Stimulated activated CD4-positive, alpha-beta T cell treated with anti-CD3 and anti-CD28 coated beads, Interleukin-4, amount 100 ng/mL, for 1 hour (primary cell): ENCODE measurements at places on chromosomes 5 and 9.

- DNase-seq = peak; percentile 7
Measured at GRCh38 chr5:32542216-32543059, 42.9 kb upstream of the SUB1 start.

DNA sequence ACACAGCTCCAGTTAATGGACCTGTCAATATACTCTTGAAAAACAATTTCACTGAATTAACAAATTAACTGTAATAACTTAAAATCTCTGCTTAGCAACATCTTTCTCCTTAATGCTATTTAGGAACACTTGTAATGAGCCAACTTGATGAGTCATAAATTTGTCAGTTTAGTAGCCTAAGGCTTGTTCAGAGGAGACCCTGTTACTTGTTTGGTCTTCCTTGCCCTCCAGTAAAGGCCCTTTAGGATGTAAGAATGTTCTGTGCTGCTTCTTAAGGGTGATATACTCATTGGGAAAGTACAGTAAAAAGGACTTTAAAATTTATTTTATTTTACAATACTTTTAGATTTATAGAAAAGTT is 11.4 kb upstream of the MATR3 start:
- no peak for DNase-seq

GRCh38 chr5:38870595-38870994 is 24.8 kb downstream of the OSMR start:
- DNase-seq = no peak

DNA sequence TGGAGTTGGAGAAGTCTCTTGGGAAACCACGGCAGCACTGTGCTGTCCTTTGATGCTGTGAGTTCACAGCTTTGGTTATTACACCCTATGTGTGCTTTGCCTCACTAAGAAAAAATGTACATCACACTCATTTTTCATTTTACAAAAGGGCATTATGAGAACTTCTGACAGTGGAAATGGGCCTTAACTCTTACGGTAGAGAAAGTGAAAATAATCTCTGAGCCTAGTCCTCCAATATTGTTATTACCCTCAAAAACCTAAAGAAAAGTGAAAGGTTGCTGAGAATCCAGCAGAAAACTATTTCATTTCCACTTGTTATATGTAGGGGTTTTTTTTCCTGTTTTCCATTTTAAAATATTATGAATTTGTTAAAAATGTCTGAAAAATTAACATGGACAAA is 8.2 kb upstream of the OR13D1 start:
- DNase-seq = no peak

DNA sequence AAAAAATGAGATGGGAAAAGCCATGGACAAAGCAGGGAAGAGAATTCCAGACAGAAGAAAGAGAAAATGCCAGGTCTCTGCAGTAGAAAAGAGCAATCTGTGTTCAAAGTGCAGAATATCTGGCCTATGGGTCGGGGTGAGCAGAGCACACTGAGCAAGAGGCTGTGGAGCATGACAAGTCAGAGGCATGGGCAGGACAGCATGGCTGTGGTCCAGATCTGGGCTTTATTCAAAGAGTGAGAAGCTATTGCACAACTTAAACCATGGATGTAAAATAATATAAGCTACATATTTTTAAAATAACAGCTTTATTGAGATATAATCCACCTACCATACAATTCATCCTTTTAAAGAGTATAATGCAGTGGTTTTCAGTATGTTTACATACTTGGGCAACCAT is 133.1 kb upstream of the SPDL1 start:
- DNase-seq = no peak

- no peak for DNase-seq
Measured at GRCh38 chr5:132469380-132470009, 21.1 kb downstream of the IRF1 start.

DNA sequence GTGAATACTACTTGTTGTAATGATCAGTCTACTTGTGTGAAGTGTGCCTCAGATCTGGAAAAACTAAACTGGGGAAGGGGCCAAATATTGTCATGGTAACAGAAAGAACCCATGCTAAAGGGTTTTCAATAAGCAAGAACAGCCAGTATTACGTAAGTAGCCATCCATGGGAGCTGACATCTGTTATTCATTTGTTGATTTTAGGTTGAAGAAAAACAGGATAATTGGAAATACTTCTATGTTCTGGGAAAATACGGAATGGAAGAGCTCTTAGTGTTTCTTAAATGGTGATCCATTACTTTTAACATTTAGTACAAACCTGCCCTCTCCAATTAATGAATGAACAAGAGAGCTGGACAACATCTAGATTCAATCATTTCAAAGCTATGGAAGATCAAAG is 485.8 kb downstream of the NTRK2 start:
- DNase-seq = no peak

- no peak for DNase-seq
Measured at GRCh38 chr5:128536254-128537220, 1.5 kb downstream of the FBN2 start.

DNA sequence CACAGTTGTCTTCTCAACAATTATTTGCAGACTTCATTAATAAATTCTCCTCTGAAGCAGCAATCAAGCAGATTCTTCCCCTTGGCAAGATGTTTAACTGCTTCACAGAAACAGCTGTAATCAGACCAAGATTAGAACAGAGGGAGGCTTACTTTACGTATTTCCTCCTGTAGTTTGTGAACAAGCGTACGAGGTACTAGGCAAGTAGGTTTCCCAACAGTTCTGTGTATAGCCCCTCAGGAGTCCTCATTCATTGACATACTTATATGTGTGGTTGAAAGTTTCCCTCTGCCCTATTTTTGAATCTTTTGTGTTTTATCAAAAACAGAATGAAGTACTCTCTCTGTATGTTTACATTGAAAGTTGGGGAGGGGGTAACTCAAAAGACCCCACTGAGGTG is 128.0 kb downstream of the SPATA31D1 start:
- DNase-seq = no peak

DNA sequence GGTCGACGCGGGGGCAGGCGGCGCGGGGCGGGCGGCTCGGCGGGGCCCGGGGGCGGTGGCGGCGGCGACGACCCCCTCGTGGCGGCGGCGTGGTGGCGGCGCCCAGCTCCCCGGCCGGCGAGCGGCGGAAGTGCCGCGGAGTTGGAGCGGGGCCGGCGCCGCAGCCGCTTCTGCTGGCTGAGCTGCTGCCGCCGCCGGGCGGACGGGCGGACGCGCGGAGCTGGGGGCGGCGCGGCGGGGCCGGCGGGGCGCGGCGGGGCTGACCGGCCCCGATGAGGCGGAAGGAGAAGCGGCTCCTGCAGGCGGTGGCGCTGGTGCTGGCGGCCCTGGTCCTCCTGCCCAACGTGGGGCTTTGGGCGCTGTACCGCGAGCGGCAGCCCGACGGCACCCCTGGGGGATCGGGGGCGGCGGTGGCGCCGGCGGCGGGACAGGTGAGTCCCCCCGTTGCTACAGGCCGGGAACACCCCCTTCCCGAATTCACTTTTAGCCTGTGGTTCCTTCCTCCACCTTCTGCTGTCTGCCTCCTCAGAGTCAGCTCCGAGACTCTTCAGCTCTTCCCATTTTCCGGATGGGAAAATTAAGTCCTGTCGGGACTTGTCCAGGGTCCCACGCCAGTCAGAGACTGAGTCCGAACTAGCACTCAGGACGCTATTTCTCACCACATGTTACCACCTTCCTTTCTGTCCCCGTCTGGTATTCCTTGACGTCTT is at the start of gene GALNT10:
TSS of gene GALNT10 (plus strand) at position 139 of the 710 bp plus-strand sequence. CDS start at position 273, 134 bp downstream.
- peak; percentile 66 for DNase-seq

- DNase-seq = no peak
Measured at GRCh38 chr9:125407432-125407973, 145.9 kb downstream of the GAPVD1 start.

GRCh38 chr5:179866241-179867078 is 7.8 kb upstream of the MRNIP start:
- peak; percentile 20 for DNase-seq

- no peak for DNase-seq
Measured at GRCh38 chr5:76821136-76821535, 2.3 kb downstream of the F2RL1 start.

DNA sequence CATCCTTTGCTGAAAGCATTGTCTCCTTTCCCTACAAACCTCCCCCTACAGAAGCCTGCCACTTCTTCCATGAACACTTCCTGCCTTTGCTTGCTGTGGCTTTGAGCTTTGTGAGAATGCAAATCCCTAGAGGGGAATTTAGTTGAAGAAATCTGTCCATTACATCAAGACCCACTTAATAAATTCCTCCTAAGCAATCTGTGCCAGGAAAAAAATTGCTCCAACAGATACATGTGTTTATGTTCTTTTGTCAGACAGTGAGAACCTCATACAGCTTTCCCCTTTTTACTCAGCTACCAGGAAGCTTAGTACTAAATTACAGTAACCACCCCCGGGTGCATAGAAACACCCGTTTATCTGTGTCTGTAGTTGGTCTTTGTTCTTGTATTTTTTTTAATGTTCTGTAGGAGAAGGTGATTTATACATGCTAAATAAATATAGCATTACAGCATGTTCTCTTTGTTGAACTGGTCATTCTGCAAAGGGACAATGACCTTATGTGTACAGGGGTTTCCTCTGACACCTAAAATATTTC is 43.9 kb downstream of the SH3TC2 start:
- no peak for DNase-seq

- DNase-seq = no peak
Measured at GRCh38 chr5:16864631-16865131, 71.4 kb downstream of the MYO10 start.

- no peak for DNase-seq
Measured at GRCh38 chr9:129203556-129203909, 25.5 kb upstream of the IER5L start.

DNA sequence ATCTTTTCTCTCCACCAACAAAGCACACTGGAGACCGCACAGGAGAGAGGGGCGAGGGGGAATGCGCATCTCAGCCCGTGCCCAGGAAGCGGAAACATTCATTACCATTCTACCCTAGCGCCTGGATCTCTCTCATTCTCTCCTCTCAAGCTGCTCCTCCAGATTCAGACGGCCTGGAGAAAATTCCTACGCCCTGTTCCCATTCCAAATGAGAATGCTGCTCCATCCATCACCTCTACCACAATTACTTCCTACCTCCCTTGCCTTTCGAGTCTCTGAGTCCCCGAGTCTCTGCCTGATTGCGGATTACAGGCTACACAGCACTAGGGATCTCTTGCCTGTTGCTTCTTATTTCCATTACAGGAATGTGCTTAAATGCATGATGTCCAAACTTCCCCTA is 6.7 kb downstream of the DDX31 start:
- no peak for DNase-seq

GRCh38 chr5:28369418-28369817 is 1331.0 kb upstream of the CDH9 start:
- no peak for DNase-seq

GRCh38 chr5:55993013-55993412 is 1.8 kb downstream of the IL6ST start:
- DNase-seq = no peak

DNA sequence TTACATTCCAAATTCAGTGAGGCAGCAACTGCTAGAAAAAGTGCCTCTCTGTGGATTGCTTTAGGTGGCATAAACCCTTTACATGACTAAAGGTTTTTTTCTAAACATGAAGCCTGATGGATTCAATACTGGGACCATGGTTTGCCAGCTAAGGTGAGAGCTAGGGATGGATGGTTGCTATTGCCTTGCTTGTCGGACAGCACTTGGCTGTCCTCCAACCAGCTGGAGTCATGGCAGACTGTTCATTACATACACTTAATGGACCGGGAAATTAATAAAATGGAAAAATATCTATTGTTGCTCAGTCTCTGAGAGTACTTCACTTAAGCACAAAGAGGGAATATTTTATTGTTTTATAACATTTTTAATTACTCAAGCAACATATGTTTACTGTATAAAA is 116.9 kb upstream of the TRPC7 start:
- DNase-seq = no peak

DNA sequence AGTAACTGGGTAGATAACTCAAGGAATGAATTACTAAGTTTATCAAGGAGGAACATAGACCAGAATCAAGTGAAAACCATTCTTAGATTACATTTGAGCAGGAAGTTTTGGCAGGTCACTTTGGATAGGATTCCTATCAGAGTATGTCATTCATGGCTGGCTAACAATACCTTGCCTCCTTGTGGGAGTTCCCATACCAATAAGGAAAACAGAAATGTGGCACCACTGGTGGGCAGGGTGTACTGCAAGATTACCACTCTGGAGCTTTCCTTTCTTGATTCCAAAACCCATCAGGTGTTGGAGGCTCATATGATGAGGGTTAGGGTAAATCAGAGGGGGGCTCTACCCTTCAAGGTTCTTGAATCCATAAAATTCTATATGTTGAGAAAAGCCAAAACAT is 18.6 kb upstream of the SPATA31D1 start:
- no peak for DNase-seq

GRCh38 chr5:116343961-116344360 is 230.7 kb downstream of the SEMA6A start:
- DNase-seq = no peak

DNA sequence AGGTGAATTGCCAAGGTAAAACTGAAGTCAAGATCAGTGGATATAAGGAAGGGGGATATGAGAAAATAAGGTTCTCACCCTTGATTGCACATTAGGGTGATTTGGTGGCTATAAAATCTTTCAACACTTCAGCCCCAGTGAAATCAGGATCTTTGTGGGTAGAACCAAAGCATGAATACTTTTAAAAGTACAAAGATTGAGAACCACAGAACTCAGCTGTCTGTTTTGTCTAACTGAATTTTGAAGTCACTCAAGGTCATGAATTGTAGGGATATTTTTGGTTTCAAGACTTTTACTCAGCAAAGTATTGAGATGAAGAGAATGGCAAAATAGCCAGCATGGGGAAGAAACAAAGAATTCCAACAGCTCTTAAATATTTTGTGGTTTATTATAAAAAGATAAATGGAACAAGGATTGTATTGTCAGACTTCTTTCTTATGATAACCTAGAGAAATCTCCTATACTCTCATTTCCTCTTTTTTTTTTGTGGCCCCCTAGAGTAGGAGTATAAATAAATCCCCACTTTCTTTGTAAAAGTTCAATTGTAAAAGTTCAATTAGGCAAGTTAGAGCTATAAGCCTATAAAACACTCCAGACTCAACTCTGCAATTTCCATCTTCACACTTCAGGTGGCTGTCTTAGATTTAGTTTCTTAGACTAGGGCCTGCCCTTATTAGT is 272.9 kb downstream of the PDE4D start:
- DNase-seq = no peak

DNA sequence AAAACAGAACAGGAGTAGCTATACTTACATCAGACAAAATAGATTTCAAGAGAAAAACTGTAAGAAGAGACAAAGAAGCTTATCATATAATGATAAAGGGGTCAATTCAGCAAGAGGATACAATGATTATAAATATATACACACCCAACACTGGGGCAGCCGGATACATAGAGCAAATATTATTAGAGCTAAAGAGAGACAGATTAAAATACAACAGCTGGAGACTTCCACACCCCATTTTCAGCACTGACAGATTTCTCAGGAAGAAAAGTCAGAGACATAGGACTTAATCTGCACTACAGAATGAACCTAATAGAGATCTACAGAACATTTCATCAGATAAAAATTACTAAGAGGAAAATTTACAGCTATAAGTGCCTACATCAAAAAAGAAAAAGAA is 35.7 kb downstream of the OXCT1 start:
- no peak for DNase-seq

DNA sequence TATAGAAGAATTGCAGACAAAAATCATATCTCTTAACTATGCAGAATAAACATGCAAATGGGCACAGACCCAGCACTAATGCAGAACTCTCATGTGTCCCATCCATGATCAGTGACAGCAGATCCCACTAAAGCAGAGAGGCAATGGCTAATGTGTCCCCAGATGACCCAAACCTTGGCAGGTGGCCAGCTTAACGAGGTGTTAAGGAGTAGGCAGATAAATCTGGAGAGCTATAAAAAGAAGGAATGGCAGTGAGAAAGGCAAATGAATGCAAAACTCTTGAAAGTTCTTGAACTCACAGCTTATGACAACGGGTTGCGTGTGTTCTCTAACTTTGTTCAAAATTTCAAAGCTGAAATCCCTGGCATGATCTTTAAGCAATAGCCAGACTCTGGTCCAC is 265.4 kb downstream of the RASEF start:
- no peak for DNase-seq
